Heart right ventricle (tissue), 16 donors: ENCODE measurements at places on chromosomes 11 and 22. TPM values are rescaled to one million over a fixed set of nuclear protein-coding genes. Genes with fewer than 3 reads are reported as not detected.

- H3K27ac ChIP-seq: no peak overlapping the region
- H3K36me3 ChIP-seq: no peaks in the 10 kb centered on the region
Measured at GRCh38 chr11:93611836-93612677, 49.4 kb upstream of the CEP295 start.

DNA sequence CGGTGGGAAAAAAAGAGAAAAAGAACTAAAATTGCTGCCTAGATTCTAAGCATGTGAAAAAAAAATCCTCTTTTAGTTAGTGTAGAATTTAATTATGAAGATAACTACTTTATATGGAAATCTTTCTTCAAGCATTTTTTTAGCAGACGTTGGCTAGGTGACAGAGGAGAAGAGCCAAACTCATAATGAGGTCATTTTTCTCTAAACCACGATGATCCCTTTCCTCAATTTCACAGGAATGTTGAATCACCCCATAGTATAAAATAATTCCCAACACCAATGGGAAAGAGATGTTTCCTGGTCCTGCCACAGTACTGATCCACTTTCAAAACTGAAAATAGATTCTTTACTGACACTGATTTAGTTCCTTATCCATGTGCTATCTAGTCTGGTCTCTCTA is 319.8 kb downstream of the DLG2 start:
- H3K4me1 ChIP-seq: no peaks in the 10 kb centered on the region
- no peak overlapping the region for H3K27ac ChIP-seq
- no peaks in the 10 kb centered on the region for H3K27me3 ChIP-seq
- no peak for DNase-seq

DNA sequence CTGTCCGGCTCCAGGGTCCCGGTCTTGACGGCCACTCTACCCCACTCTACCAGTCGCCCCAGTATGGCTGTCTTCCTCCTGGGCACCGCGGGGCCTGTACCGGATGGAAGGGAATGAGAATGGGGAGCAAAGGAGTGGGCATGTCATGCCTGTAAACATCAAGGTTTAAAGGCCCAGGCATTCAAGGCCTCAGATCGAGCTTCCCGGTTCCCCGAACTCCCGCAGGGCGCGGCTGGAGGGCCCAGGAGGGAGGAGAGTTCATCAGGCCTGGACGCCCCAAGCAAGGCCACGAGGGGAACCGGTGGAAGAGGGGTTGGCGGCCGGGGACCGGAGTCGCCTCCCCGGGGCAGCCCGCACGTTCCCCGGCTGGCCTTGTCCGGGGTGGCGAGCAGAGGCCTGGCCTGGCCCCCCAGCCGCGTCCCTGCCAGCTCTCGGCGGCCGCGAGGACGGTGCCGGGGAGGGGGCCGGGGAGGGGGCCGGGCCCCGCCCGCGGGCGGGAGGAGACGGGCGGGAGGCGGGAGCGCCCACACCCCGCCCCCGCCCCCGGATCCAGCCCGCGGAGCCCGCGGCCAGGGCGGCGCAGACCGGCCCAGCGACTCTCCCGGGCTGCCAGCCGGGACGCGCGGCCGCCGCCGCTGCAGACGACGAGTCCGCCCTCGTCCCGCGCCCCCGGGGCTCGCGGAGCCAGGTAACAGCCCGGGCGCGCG is at the start of gene CDC42EP1:
CDC42EP1 (plus strand) TSS at position 580 of the 707 bp plus-strand sequence. CDS start 5,870 bp downstream, outside the sequence.
- peaks cover 70% of the 10 kb centered on the region for H3K4me1 ChIP-seq
- H3K4me3 ChIP-seq: peak within 1 kb of the TSS; percentile 67
- H3K27ac ChIP-seq: peak within 1 kb of the TSS; percentile 100
- H3K27me3 ChIP-seq: peaks cover 21% of the 10 kb centered on the region

- H3K4me3 ChIP-seq: no peak overlapping the region
- no peaks in the 10 kb centered on the region for H3K4me1 ChIP-seq
- no peaks in the 10 kb centered on the region for H3K36me3 ChIP-seq
- no peak for DNase-seq
- no peak overlapping the region for H3K27ac ChIP-seq
- H3K27me3 ChIP-seq: peaks cover 21% of the 10 kb centered on the region
Measured at GRCh38 chr22:16961477-16962186, 46.4 kb downstream of the GAB4 start.

GRCh38 chr22:23622634-23623033 is 9.5 kb downstream of the DRICH1 start:
- H3K4me3 ChIP-seq: no peak overlapping the region
- DNase-seq: no peak
- H3K4me1 ChIP-seq: no peaks in the 10 kb centered on the region
- no peak overlapping the region for H3K27ac ChIP-seq
- H3K36me3 ChIP-seq: no peaks in the 10 kb centered on the region
- no peaks in the 10 kb centered on the region for H3K27me3 ChIP-seq

DNA sequence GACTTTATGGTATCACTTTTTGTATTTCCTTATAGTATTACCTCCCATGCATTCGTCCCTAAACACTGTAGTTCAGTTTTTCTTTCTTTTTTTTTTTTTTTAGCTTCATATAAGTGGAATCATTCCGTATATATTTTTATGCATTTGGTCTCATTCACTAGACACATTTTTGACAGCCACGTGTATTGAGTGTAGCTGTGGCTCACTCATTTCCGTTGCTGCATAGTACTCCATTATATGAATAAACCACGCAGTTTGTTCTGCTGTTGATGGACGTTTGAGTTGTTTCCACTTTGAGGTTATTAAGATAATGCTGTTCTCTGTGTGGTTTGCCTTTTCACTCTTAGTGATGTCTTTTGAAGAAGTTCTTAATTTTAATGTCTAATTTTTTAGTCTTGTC is 8.4 kb downstream of the APLP2 start:
- no peak overlapping the region for H3K4me3 ChIP-seq
- H3K36me3 ChIP-seq: no peaks in the 10 kb centered on the region
- no peaks in the 10 kb centered on the region for H3K27me3 ChIP-seq

DNA sequence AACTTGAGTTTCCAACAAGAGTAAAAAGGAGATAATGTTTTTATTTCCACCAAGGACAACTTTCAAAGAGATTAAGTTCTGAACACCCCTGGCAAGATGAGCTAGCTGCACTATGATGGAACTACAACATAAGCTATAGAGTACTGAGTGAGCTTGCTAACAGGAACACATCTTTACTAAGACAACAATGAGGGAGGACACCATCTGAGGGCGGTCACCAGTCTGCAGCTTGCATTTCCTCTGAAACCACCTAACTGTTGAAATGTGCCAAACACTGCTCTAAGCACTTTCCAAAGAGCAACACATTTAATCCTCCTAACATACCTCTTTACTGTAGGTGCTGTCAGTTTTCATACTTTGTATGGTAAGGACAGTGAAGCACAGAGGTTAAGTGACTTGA is 68.4 kb downstream of the TCF20 start:
- no peaks in the 10 kb centered on the region for H3K36me3 ChIP-seq
- DNase-seq: no peak
- no peaks in the 10 kb centered on the region for H3K27me3 ChIP-seq
- H3K4me1 ChIP-seq: peaks cover 3% of the 10 kb centered on the region
- no peak overlapping the region for H3K27ac ChIP-seq
- no peak overlapping the region for H3K4me3 ChIP-seq

DNA sequence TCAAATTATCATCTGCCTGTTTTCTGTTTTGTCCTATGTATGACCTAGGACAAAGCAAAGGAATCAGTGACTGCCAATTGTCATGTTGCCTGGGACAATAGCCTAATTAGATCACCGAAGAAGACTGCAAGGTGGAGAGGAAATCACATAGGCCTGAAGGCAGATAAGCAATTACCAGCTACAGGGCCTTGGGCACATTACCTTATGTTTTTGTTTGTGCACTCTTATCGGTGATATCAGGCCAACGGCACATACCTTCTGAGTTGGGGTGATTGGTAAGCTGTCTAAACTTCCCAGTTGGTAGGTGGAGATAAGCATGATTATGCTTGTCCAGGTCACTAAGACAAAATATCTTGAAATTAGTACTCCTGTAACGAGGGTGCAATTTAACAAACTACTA is 58.1 kb upstream of the FAM181B start:
- no peaks in the 10 kb centered on the region for H3K27me3 ChIP-seq
- DNase-seq: no peak
- H3K4me1 ChIP-seq: peaks cover 7% of the 10 kb centered on the region
- H3K36me3 ChIP-seq: no peaks in the 10 kb centered on the region
- H3K4me3 ChIP-seq: no peak overlapping the region
- H3K27ac ChIP-seq: no peak overlapping the region

DNA sequence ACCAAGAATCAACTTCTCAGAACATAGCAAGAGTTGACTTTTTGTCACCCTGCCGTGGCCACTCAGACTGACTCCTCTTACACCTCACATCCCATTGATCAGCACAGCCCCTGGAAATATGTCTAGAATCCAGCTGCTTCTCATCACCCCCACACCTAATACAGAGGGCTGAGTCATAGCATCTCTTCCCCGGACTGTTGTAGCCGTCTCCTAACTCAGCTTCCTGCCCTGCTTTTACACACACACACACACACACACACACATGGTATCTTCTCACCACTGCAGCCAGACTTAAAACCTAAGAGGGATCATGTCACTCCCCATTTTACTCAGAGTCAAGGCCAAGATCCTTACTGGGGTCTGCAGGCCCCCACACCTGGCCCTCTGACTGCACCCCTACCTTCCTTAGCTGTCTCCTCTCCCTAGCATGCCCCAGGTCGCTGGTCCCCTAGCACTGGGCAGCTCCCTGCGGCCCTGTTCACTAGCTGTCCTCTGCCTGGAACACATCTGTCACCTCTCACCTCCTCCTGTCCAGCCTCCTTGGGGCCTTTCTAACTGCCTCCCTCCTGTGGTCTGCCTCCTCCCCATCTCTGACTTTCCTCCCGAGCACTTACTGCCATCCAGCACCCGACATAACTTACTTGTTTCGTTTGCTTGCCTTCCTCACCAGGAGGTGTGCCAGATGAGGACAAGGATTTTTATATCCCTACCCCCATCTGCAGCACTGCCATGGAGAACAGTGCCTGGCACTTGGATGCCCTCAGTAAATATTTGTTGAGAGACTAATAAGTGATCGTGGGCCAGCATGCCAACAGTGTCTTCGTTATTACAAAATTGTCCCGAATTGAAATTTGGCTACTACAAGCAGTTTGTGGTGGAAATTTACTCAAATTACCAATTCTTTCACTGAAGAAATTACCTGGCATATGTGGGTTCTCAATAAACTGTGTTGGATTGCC is 61.9 kb downstream of the BMAL1 start:
- no peaks in the 10 kb centered on the region for H3K36me3 ChIP-seq
- peaks cover 58% of the 10 kb centered on the region for H3K4me1 ChIP-seq
- H3K4me3 ChIP-seq: no peak overlapping the region
- DNase-seq: no peak

GRCh38 chr11:115706626-115707135 is 202.5 kb upstream of the CADM1 start:
- no peaks in the 10 kb centered on the region for H3K36me3 ChIP-seq
- H3K4me1 ChIP-seq: no peaks in the 10 kb centered on the region
- no peak overlapping the region for H3K4me3 ChIP-seq

DNA sequence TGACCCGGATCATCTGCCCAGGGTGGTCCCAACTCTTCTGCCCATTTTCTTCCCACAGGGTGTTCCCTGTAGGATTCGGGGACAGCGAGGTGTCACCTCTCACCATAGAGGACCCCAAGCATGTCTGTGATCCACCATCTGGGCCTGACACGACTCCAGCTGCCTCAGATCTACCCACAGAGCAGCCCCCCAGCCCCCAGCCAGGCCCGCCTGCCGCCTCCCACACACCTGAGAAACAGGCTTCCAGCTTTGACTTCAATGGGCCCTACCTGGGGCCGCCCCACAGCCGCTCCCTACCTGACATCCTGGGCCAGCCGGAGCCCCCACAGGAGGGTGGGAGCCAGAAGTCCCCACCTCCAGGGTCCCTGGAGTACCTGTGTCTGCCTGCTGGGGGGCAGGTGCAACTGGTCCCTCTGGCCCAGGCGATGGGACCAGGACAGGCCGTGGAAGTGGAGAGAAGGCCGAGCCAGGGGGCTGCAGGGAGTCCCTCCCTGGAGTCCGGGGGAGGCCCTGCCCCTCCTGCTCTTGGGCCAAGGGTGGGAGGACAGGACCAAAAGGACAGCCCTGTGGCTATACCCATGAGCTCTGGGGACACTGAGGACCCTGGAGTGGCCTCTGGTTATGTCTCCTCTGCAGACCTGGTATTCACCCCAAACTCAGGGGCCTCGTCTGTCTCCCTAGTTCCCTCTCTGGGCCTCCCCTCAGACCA is 24.0 kb downstream of the CSF2RB start:
- H3K4me1 ChIP-seq: peaks cover 13% of the 10 kb centered on the region
- H3K27me3 ChIP-seq: peaks cover 4% of the 10 kb centered on the region
- no peak for DNase-seq
- no peak overlapping the region for H3K27ac ChIP-seq
- H3K4me3 ChIP-seq: no peak overlapping the region

DNA sequence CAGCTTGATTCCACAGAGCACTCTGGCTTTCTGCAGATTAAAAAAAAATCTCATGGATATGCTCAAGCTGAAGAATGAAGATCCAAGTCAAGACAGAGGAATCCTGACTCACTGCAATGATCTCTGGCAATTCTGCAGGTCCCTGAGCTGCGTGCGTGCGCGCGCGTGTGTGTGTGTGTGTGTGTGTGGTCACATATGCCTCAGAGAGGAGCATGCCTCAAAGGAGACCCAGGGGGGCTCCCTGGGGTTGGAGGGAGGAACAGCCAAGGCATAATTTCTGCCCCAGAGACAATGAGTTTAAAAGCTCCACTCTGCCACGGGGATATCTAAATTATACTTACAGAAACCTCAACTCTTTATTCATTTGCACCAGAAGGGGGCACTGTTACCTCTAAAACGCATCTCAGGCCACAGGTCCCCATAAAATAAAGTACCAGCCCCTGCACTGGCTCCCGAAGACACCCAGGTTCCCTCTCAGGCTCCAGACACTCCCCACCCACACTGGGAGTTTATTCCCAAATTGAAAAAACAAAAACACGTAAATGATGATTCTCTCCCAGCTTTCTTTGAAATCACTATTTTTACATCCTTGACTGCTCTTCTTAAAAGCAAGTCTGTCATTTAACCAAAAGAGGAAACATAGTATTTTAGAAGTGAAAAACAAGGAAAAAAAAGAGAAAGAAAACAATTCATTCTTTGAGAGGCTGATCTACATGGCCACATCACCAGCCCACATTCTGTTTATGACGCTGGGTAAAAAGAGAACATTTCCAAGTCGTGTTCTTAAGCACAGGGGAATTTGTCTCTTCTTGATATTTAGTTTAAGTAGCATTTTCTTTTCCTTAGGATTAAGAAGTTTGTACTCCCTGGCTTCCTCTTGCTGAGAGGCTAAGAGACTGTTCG is 401.0 kb downstream of the LARGE1 start:
- H3K4me1 ChIP-seq: peaks cover 22% of the 10 kb centered on the region
- DNase-seq: no peak
- H3K4me3 ChIP-seq: no peak overlapping the region
- no peaks in the 10 kb centered on the region for H3K27me3 ChIP-seq
- no peak overlapping the region for H3K27ac ChIP-seq

Gene GRM5
- not detected for total RNA-seq

Gene PRR5
- 2.7 TPM for total RNA-seq

Gene TMEM184B
- 47.0 TPM for total RNA-seq

Gene CD248
- 6.6 TPM for total RNA-seq

Gene PISD
- 19.4 TPM for total RNA-seq

Gene CNIH2
- total RNA-seq: not detected
